ENCODE measurements at places on chromosomes 4 and X.

DNA sequence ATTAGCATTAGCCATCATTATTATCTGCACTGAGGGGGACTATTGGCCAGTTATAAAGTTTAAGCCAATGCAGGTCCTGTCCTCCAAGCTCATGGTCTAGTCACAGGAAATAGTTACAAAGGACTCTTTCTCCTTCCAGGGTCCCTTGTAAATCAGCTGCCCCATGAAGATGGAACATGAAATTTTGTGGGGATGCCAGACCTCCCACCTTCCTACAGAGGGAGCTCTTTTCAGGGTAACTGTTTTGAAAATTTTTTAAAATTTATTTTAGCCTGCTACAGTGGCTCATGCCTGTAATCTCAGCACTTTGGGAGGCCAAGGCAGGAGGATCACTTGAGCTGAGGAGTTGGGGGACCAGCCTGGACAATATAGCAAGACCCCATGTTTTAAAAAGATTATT lies 124.4 kb upstream of the SLC34A2 start:
- no peak overlapping the region for H3K4me3 ChIP-seq
- H3K36me3 ChIP-seq, result no peaks in the 10 kb centered on the region
- DNase-seq, result no peak
- H3K27ac ChIP-seq, result no peak overlapping the region
- no peaks in the 10 kb centered on the region for H3K4me1 ChIP-seq
- H3K27me3 ChIP-seq, result peaks cover 1% of the 10 kb centered on the region

- H3K4me3 ChIP-seq, result no peak overlapping the region
- no peaks in the 10 kb centered on the region for H3K27me3 ChIP-seq
- DNase-seq, result no peak
- peaks cover 4% of the 10 kb centered on the region for H3K36me3 ChIP-seq
- H3K27ac ChIP-seq, result no peak overlapping the region
Observed at GRCh38 chr4:139552517-139553307, 3.3 kb downstream of the SETD7 start.

GRCh38 chrX:10714531-10714930 lies 94.1 kb upstream of the MID1 start:
- H3K36me3 ChIP-seq, result no peaks in the 10 kb centered on the region
- no peak overlapping the region for H3K27ac ChIP-seq
- no peak for DNase-seq
- no peaks in the 10 kb centered on the region for H3K4me1 ChIP-seq

- DNase-seq, result no peak
- no peak overlapping the region for H3K4me3 ChIP-seq
- H3K4me1 ChIP-seq, result peaks cover 24% of the 10 kb centered on the region
- H3K36me3 ChIP-seq, result peaks cover 3% of the 10 kb centered on the region
- no peaks in the 10 kb centered on the region for H3K27me3 ChIP-seq
Observed at GRCh38 chr4:118683513-118683912, 1.7 kb upstream of the METTL14 start.

DNA sequence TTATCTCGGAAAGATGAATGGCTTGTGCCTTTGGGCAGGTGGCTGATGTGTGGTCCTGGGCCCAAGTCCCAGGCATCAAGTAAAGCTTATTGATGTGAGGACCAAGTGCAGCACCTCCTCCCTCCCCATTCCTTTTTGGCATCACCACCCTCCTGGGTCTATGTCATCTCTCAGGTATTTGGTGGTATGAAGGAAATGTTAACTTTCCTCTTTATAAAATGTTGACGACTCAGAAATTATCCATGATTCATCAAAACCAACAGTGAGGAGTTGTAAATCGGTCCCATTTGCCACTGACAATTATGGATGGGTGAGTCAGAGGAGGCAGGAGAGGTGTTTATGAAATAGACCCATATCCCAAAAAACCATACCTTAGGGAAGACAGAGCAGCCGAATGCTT lies 229.4 kb upstream of the GATB start:
- no peaks in the 10 kb centered on the region for H3K27me3 ChIP-seq
- H3K27ac ChIP-seq, result no peak overlapping the region
- H3K4me1 ChIP-seq, result peaks cover 55% of the 10 kb centered on the region
- DNase-seq, result no peak
- no peaks in the 10 kb centered on the region for H3K36me3 ChIP-seq

GRCh38 chr4:7202411-7202810 lies 10.1 kb downstream of the SORCS2 start:
- no peak overlapping the region for H3K27ac ChIP-seq
- no peaks in the 10 kb centered on the region for H3K36me3 ChIP-seq
- H3K27me3 ChIP-seq, result peaks cover 22% of the 10 kb centered on the region
- no peak overlapping the region for H3K4me3 ChIP-seq
- DNase-seq, result no peak
- no peaks in the 10 kb centered on the region for H3K4me1 ChIP-seq

- no peak overlapping the region for H3K4me3 ChIP-seq
- H3K27me3 ChIP-seq, result no peaks in the 10 kb centered on the region
- no peak overlapping the region for H3K27ac ChIP-seq
- no peaks in the 10 kb centered on the region for H3K4me1 ChIP-seq
- H3K36me3 ChIP-seq, result no peaks in the 10 kb centered on the region
Observed at GRCh38 chr4:16750882-16751642, 147.4 kb downstream of the LDB2 start.

DNA sequence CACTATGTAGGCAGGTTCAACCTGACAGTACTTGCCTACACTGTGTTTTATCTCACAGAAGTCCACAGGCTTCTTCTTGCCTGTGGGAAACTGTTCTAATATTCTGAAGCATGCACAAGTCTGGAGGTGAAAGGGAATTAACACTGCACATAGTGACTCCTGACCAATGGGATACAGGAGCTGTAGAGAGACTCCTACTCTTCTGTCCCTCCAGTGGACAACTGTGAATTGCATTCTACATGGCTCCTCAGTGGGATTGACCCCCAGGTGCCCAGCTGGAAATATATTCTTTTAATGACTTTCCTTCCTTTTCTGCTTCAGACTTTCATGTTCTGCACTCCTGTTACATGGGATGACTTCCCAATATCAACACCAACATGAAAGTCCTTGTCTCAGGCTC lies 8.2 kb upstream of the YIPF6 start:
- no peak for DNase-seq
- no peak overlapping the region for H3K4me3 ChIP-seq
- no peak overlapping the region for H3K27ac ChIP-seq
- H3K27me3 ChIP-seq, result peaks cover 1% of the 10 kb centered on the region

Measured in activated CD4-positive, alpha-beta memory T cell treated with anti-CD3 and anti-CD28 coated beads for 36 hours (primary cell).